ENCODE measurements at places on chromosomes 16 and 17.
A peak's percentile ranks its signal among the peaks of the same experiment; 100 is the strongest.

DNA sequence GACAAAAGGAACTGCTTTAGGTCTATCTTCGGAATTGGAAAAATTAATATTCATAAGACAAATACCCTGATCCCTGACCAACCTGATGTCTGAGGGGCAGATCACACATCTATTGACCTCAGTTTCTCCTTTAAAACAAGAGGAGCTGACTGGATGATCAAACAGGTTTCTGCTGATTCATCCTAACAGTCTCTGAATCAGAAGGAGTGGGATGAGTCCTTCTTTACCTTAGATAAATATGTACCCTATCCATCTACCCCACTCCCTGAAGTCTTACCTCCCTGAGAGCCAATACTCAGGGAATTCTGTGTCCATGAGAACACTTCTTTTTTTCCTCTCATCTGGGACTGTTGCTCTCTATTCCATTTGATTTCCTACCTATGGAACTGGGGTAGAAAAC is 80.3 kb upstream of the CRHR1 start:
- no peak for DNase-seq

DNA sequence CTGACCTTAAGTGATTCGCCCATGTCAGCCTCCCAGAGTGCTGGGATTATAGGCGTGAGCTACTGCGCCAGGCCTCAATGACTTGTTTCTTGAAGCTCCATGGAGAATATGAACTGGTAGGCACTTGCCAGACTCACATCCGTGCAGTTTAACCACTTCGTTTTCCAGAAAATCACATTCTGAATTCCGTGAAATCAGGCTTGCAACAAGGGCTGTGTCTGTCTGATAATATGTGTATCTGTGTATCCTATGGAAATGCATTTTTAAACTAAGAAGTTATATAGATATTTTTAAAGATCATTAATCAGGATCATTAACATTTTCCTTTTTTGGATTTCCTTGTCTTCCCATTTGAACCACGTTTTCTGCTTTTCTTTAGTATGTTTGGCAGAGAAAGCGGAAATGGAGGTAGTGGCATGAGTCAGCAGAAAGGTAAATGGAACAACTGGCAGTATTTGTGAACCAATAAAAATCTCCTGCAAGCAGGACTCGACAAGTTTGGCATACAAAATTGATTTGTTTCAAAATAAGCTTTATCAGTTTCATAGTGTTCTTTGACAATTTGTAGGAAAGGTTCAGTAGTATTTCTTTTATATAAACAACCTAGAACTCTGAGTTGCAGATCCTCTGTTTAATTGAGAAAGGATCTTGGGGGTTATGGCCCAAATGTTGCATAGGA is 33.0 kb downstream of the USP10 start:
- no peak for DNase-seq

GRCh38 chr16:73086108-73086507 is 38.2 kb upstream of the ZFHX3 start:
- DNase-seq: no peak

DNA sequence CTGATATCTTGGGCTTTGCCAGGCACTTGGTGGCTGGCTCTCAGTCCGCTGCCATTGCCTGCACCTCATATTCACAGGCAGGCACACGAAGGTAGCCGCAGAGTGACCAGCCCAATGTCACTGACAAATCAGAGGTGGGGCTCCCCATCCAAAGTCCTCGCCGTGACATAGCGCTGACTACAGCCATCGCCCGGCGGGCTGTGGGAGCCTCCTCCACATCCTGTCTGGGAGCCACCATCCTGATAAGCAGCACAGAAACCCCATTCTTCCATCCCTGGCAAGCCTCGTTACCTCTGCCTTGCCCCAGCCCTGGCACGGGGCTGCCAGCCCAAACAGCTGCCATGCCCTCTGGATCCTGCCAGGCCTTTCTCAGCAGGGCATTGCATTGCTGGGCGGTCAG is 437.8 kb downstream of the SLC39A11 start:
- DNase-seq: no peak

- DNase-seq: peak; percentile 57
Measured at GRCh38 chr16:67326472-67327309, at the start of the genes KCTD19 and LRRC36. TSS of gene KCTD19 (minus strand) at chr16:67326741. CDS start at chr16:67326707, 34 bp downstream. TSS of gene LRRC36 (plus strand) at chr16:67326815. CDS start at chr16:67326863, 48 bp downstream.

DNA sequence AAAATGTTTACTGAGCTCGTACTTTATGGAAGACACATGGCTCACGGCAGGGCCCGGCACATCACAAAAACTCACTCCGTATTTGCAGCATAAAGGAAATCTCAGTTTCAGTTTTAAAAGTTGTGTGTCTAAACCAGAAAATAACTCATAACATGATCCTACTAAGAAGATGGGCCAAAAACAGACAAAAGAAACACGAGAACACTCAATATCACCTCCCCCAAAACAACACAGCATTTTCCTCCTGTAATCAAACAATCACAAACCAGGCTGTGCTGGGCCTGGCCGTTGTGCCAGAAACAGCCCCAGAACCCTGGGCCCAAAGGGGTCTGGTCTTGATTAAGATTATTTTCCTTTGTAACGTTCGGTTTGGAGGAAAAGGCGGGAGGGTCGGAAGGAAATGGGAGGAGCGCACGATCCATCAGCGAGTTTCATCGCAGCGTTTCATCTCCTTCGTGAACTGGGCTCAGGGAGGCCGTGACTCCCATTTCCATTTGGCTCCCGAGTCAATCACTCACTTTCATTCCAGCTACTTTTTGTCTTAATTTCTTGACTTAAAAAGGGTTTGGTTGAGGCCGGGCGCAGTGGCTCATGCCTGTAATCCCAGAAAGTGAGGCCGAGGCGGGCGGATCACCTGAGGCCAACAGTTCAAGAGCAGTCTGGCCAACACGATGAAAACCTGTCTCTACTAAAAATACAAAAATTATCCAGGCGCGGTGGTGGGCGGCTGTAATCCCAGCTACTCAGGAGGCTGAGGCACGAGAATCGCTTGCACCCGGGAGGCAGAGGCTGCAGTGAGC is 61.4 kb downstream of the NXN start:
- no peak for DNase-seq

DNA sequence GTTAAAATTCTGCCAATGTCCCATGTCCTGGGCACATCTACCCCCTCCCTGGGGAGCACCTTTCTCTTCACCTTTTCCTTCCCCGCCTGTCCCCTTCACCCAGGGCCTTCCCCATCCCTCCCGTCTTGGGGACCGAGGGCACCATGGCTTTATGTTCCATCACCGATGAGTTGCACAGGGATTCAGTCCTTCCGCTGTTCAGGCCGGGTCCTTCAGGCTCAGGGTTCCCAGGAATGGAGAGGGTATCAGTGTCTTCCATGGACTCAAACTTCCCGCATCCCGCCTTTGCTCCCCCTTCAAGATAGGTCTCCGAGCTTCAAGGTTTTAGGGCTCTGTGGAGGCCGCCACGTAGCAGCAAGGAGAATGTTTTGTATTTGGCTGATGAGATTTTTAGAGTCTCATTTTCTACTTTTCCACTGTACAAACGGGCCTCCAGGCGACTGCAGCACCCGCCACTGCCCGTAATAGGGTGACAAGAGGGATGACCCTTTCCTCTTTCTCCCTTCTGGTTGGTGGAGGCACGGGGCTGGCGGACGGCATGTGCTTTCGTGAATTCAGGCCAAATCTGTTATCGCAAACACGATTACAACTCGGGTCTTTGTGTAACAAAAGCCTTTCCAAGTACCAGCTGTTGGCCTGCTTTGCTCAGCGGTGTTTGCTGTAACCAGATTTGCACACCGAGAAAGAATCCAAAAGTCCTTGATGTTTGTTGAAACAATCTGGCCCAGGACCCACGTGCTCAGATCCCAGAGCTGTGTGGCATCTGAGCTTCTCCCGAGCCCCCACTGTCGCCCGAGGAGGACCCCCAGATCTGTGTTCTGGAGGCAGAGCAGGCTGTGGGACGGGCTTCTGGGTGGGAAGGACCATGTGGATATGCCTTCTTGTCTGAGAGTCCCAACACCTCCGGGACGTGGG is 236.3 kb downstream of the SEC14L1 start:
- DNase-seq: peak; percentile 75

DNA sequence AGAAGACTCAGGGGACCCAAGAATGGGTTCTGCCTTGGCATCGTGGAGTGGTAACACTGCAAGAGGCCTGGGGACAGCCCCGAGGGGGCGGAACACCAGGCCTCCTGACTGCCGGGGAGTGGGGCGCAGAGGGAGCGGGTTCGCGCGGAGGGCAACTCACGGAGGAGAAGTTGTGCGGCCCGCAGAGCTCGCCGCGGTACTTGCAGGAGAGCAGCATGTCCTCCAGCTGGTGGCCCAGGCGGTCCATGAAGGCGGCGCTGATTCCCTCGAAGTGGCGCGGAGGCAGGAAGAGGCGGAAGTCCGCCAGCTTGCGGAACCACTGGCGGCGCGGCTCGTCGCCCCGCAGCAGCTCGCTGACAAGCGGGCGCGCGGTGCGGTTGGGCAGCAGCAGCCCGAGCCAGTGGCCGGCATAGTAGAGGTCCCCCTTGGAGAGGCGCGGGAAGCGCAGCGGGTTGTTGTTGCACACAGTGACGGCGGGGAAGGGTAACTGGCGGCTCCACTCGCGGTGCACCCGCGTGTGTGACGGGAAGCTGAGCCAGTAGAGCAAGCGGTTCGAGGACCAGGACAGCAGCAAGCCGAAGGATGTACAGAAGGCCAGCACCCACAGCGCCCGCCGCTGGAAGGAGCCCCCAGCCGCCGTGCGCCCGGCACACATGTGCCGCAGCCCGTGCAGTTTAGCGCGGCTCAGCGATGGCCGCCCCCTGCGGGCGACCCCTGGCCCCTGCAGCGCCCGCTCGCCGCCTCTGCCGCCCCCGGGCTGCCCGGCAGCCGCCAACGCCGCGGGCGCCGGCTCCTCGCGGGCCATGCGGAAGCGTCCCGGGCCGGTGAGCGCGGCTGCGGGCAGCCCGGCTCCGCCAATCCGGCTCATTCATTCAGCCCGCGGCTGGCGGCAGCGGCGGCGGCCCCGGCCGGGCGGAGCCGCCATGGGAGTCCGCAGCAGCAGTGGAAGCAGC is 1.6 kb downstream of the ASIC2 start:
- no peak for DNase-seq

- no peak for DNase-seq
Measured at GRCh38 chr16:56807011-56807675, 57.9 kb upstream of the SLC12A3 start.

DNA sequence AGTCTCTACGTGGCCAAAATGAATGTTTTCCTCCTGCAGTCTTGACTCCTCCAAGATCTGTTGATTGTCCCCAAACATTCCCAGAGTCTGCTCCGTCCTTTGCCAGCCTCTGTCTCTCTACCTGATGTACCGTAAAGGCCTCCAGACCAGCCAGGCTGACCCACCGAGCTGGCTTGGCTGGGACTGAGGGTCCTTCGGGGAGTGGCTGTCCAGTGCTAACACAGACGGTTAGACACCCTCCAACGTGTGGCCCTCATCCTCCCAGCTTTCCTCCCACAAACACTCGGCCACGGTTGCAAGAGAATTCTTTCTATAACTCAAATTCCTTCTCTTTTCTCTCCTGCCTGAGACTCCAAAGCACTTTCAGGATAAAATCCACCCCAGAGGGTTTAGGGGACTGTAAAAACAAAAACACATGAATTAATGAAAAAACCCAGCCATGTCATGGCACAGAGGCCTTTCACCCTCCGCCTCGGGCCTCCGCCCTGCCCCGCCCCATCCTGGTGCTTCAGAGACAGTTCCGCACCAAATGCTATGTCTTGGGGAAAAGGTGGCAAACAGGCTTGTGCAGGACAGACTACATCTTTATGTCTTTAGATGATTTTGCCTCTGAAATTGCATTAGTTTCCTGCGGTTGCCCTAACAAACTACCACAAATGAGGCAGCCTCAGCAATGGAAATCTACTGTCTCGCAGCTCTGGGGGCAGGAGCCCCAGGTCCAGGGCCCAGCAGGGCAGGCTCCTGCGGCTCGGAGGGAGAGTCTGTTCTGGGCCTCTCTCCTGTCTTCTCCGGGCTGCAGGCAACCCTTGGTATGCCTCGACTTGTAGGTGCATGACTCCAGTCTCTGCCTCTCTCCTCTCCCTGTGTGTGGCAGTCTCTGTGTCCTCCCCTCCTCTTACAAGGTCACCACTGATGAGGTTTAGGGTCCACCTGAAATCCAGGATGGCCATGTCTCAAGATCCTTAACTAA is 72.5 kb upstream of the CBX4 start:
- DNase-seq: no peak

GRCh38 chr16:23929856-23930255 is 94.1 kb downstream of the PRKCB start:
- no peak for DNase-seq

GRCh38 chr16:24609740-24610415 is 70.5 kb downstream of the RBBP6 start:
- no peak for DNase-seq

DNA sequence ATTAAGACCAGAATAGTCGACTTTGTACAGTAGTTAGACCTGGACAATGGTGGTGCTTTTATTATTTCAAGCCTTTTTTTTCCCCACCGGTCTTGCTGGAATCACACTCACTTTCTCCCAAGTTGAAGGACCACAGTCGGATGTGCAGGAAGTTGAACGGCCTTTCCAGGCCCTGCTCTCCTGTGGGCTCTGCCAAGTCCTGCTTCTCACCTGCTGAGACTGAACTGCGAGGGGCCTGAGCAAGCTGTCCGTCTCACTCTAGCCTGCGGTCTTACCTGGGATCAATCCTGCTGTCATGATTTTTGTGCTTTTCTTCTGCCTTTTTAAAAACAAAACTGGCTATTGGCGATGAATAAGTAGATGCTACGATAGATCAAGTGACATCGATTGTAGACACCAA is 1.3 kb downstream of the TLCD3A start:
- DNase-seq: no peak

GRCh38 chr17:38402897-38403296 is 25.4 kb upstream of the ARHGAP23 start:
- DNase-seq: no peak

GRCh38 chr17:81926451-81927151 is 934 bp downstream of the MAFG start:
- DNase-seq: no peak

- no peak for DNase-seq
Measured at GRCh38 chr17:78304549-78305037, 55.3 kb downstream of the SOCS3 start.

- DNase-seq: no peak
Measured at GRCh38 chr17:67488161-67488560, 111.1 kb downstream of the PITPNC1 start.

DNA sequence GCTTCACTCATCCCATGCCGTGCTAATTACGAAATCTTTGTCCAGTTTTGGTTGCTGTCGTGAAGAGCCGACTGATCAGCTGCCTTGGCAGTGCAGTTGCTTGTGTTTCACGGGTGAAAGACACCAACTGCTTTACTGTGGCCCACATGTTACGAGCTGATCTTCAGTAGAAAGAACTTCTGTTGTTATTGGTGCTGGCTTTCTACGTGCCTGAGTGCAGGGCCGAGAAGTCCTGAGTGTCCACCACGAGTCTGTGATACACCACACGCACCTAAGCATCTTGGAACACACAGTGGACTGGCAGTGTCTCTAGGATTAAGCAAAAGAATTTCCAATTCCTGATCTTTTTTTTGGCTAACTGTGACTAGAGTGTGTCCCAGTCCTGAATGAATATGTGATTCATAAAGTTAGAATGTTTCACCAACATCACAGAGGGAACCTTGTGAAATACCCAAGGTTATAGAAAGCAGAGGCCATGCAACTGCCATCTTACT is 70.4 kb upstream of the CLEC18A start:
- DNase-seq: no peak

DNA sequence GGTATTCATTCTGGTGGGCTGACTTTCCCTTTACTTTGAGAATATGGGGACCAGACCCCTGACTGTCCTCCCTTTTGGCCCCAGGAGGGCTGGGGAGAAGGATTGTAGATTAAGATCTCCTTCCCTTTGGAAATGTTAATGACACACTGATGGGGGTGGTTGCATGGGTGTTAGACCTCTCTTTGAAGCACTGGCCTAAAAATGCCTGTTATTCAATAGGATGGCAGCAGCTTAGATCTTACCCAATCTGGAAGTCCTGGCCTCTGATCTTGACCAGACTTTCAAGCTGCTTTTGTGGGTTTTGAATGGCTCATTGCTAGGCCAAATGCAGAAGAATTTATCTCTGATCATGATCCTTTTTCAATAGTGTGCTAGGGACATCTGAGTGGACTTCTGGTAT is 25.7 kb downstream of the MAP3K3 start:
- DNase-seq: no peak

All from NCI-H1694 (cell line).